ENCODE measurements at places on chromosomes 3 and 15.

GRCh38 chr15:75025548-75026260 is 2.3 kb downstream of the PPCDC start:
- no peak for DNase-seq

- DNase-seq, result no peak
These were observed 309.4 kb upstream of the STT3B start for GRCh38 chr3:31223278-31223677.

GRCh38 chr3:148723631-148724030 is 25.9 kb downstream of the AGTR1 start:
- DNase-seq, result no peak

DNA sequence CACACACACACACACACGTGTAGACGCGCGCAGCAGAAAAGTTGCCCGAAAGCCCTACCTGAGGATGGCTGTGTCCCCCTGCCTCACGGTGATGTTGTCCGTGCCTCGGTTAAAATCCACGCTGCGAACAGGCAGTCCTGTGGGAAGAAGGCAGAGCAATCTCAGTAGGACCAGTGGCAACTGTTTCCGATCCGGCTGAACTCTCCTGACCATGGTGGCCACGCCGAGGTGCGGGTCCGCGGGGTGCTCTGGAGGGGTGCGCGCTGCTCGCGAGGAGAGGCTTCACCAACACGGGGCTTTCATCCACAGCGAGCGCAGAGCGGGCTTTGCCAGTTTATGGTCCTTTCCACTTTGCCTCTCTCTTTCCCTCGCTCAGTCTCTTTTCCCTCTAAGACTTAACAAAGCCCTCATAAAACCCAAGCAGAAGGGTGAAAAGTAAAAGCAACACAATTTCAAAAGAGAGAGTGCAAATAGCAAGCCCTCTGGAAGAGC is 422 bp downstream of the LSAMP start:
- no peak for DNase-seq

GRCh38 chr15:90650956-90651689 is 66.0 kb upstream of the BLM start:
- DNase-seq, result no peak

DNA sequence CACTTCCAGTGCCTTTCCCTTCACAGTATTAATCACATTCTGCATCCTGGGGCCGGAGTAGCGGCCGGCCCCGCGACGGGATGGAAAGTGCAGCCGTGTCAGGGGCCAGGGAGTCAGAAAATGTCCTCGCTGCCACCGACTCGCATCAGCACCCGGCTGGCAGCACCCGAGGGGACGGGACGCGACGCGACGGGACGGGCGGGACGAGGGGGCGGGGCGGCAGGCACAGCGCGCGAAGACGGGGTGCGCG is 353 bp downstream of the ATG3 start:
- no peak for DNase-seq

GRCh38 chr3:55446850-55447249 is 40.3 kb downstream of the WNT5A start:
- DNase-seq, result no peak
